ENCODE measurements at places on chromosomes 4 and X. TPM values are rescaled to one million over a fixed set of nuclear protein-coding genes. Genes with fewer than 3 reads are reported as not detected.

GRCh38 chrX:155329293-155329692 lies 5.1 kb downstream of the CLIC2 start:
- DNase-seq, result no peak

GRCh38 chr4:109472343-109472761 lies 38.7 kb downstream of the SEC24B start:
- DNase-seq, result no peak

Gene MAGEA1
- polyA plus RNA-seq, result not detected

Gene PAGE2B
- not detected for polyA plus RNA-seq
